ENCODE measurements at places on chromosomes 5 and 9.
A peak's percentile ranks its signal among the peaks of the same experiment; 100 is the strongest.

GRCh38 chr9:114682846-114683245 lies 854 bp upstream of the TEX48 start:
- DNase-seq: no peak

DNA sequence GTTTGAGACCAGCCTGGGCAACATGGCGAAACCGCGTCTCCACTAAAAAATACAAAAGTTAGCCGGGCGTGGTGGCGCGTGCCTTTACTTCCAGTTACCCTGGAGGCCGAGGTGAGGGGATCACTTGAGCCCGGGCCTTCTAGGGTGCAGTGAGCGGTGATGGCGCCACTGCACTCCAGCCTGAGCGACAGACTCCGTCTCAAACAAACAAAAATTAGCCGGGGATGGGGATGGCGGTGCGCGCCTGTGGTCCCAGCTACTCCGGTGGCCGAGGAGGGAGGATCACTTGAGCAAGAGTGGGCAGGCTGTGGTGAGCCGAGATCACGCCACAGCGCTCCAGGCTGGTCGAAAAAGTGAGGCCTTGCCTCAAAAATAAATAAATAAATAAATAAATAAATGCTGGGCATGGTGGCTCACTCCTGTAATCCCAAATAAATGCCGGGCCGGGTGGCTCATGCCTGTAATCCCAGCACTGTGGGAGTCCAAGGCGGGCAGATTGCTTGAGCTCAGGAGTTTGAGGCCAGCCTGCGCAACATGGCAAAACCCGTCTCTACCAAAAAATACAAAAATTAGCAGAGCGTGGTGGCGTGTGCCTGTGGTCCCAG lies 16.0 kb upstream of the NSD1 start:
- no peak for DNase-seq

GRCh38 chr9:14531341-14532269 lies 161.6 kb downstream of the ZDHHC21 start:
- DNase-seq: no peak

- DNase-seq: no peak
These were observed 87.9 kb upstream of the SLC24A2 start for GRCh38 chr9:19876569-19877316.

DNA sequence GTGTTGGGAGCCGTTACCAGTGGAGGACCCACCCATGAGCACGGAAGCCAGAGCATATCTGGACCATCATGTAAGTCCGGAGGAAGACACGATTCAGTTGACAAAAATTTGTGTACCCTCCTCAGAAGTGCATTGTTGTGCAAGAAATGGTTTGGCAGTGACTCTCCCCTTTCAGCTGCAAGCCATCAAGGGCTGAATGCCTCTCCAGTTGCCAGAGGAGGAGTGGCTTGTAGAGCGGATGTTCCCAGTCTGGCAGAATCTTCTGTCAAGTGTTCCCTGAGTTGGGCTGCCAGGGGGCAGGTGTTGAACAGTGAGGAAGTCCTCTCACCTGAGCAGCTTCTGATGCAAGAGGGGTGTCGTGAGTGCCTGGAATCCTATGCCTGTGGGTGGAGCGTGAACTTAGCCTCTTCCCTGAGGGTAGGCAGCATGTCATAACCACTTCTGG lies 27.6 kb upstream of the CDKN2AIPNL start:
- DNase-seq: peak; percentile 80

- no peak for DNase-seq
These were observed 47.7 kb upstream of the GLRX start for GRCh38 chr5:95870105-95870672.

GRCh38 chr9:34176089-34176488 lies 2.8 kb upstream of the UBAP1 start:
- no peak for DNase-seq

GRCh38 chr5:68367287-68367686 lies 151.7 kb downstream of the PIK3R1 start:
- DNase-seq: no peak

DNA sequence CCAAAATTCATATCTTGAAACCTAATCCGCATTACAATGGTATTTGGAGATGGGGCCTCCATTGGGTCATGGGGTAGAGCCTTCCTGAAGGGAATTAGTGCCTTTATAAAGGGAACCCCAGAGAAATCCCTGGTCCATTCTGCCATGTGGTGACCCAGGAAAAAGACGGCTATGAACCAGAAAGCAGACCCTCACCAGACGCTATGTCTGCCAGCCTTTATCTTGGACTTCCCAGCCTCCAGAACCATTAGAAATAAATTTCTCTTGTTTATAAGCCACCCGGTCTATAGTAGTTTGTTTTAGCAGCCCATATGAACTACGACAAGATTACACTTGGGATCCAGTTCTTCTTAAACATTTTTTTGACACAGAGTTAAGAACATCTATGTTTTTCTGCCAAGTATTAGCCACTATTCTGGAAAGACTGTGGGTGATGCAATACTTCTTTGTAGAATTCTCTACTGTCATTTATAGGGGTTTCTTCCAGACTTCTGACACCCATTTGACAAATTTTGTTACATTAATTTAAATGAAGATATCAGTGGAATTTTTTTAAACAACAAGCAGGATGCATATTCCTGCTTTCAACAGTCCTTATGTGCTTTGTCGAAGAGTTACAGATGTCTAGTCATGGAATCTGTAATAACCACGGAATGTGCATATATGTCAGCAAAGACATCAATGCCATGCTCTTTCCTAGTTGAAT lies 572.4 kb downstream of the NR2F1-AS1 start:
- no peak for DNase-seq

DNA sequence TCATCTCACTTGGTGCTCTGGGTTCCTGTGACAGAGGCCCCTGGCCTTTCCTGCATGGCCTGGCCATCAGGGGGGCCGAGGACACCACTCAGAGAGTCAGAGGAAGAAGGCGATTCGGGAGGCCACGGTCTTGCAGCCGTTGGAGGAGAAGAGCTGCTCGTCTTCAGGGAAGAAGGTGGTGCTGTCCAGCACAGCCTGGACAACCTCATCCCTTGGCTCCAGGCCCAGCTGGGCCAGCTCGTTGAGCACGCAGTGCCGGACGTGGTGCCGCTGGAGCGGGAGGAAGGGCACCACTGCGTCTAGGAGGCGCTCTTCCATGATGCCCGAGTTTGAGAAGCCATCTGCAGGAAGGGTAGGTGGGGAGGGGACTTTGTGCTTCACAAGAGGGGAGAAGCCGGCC lies 3.2 kb downstream of the TOR2A start:
- DNase-seq: no peak

DNA sequence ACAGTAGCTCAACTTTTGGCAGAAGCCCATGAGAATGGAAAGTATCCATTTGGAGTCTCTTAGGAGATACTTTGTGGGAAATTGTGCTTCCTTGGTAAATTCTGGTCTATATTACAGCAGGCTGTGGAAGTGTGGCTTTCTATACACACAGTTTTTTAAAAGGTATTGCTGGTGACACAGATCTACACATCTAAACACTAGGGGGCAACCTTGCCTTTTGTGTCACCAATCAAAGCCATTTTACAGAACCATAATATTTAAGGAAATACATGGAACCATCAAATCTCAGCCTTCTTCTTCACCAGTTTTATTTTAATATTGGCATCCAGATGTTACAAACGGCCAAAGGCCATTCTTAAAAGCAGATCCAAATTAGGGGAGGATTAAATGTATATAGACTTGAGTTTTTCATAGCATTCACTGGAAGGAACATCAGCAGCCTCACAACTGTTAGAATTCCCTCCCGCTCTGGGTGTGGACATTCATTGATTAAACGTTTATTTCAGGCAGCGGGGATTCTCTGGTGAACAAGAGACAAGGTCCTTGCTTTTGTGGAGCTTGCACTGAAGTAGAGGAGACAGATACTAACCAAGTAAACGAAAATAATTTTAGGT lies 132.4 kb upstream of the EPB41L4A start:
- DNase-seq: no peak
